ENCODE measurements at places on chromosomes 3 and 15.
A peak's percentile ranks its signal among the peaks of the same experiment; 100 is the strongest.

DNA sequence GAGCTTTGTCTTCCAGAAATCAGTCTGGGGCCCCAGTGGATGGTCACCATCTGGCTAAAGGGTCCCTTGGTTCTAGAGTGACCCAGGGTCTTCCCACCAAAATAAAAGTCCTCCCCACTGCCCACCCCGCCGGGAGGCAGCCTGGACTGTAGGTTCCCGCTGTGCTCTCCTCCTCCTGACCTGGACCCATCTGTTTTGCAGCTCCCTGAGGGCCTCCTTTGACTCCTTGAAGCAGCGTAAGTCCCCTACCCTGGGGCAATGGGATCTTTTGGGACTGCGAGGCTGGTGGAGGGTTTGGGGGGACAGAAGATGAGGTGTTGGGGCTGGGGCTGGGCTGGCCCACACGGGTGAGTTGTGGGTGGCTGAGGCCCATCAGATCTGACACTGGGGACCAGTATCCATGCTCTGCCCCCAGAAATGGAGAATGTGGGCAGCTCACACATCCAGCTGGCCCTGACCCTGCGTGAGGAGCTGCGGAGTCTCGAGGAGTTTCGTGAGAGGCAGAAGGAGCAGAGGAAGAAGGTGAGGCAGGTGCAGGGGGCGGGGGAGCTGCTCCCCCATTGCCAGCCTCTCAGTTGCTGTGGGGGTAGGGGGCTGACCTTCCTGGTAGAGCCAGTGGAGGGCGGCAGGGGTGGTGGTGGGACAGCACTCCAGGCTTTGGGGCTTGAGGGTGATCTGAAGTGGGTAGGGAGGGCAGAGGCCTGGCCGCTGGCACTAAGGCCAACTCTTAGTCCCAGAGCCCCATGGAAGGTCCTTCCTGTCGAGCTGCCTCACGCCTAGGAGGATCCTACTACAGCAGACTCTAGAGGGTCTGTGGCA, 30.4 kb downstream of the PSTPIP1 start:
- DNase-seq = no peak

GRCh38 chr15:100734586-100734985, 132.2 kb downstream of the ASB7 start:
- DNase-seq = no peak

DNA sequence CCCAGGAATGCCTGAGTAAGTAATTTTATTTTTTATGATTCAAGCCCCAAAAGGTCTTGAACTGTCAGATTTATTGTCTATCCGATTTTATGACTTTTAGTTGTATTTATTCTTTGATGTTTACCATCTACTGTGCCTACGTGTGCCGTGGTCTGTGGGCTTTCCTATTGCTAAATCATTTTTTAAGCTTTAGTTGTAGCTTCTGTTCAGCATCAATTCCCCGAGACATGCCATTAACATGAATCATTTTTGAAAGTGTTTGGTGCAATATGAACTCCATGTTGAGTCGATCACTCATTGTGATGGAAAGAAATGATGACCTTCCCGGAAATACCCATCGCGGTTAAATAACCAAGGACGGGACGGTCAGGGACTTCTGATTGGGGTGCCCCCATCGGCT, 268.7 kb upstream of the THRB start:
- no peak for DNase-seq

DNA sequence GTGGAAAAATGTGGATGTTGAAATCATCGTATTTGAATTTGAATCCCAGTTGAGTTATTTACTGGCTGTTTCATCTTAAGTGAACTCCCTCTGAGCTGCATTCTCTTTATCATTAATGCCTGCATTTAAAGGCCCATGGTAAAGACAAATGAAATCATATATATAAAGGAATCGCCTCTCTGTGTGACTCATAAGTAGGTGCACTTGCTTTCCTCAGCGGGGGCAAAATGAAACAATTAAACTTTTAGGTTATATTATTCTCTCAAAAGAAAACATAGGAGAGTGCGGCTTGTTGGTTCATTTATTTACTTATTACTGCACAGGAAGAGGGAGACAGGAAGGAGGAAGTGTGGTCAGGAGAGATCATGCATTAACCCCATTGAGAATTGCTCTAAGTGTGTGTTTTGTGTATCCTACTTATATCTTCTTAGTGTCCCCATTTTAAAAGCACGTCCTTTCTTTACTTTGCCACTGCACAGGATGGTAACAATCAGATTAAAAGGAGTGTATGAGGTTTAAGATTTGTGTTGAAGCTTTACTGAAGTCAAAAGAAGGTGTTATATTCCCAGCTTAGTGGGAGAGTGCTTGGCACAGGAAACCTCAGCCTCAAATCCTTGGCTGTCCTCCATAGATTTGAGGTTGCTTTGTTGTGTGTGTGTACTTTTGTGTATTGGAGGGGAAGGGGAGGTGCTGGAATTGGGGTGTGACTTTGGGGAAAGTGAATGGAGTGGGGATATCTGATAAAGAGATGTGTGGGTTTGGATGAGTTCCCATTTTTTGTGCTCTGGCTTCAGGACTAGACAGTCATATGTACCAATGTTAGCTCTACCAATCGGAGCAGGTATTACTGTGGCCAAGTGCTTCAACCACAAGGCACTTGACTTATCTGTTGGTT, 595.8 kb upstream of the NR2F2 start:
- no peak for DNase-seq

DNA sequence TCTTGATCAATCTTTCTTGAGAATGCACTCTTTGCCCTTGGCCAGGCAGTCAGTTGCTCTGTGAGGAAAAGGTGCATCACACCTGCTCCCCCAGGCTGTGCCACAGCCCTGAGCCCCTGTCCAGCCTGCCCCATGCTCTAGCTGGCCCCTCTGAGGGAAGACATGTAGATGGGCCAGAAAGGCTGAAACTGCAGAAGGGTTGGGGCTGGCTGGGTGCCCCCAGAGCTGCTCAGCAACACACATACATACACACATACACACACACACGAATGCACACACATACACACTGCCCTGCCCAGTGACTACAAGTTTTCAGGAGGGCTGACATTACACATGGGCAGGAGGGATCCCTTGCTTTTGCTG, 16.4 kb downstream of the TBC1D21 start:
- DNase-seq = no peak

DNA sequence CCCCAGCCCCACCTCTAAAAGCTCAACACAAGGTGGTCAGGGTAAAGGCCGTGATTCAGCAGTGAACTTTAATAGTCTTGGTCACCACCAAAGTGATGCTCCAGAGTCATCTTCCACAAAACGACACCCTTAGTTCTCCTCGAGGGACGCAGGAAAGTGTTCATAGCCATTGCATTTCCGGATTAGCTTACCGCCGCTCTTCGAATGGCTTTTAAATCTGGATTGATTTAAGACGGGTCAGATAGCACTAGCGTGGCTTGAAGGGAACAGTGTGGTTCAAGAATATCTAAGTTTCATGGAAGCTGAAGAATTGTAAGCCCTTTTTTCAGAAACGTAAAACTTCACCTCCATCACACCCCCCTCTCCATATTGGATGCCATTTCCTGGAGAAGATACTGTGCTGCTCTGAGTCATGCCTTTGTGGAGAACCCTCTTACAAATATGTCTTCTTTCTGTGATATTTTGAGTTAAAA, 829 bp downstream of the RNF7 start:
- peak; percentile 31 for DNase-seq

- DNase-seq = no peak
These were observed 2.2 kb downstream of the LRCH3 start for GRCh38 chr3:197793247-197793646.

DNA sequence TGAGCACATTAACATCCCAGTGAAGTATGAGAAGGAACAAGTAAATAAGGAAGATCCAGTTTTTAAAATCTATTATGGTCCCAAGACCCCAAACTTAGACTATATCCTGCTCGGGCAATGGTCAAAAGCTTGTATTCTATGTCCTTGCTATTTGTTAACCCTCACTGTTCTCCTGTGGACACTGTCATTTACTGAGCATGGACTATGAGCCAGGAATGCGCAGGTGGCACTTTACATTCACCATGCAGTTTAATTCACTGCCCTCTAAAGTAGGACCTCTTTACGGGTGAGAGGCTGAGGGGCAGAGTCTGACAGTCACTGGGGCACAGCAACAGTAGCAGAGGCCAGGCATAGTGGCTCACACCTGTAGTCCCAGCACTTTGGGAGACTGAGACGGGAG, 28.6 kb downstream of the SPATA12 start:
- DNase-seq = no peak

DNA sequence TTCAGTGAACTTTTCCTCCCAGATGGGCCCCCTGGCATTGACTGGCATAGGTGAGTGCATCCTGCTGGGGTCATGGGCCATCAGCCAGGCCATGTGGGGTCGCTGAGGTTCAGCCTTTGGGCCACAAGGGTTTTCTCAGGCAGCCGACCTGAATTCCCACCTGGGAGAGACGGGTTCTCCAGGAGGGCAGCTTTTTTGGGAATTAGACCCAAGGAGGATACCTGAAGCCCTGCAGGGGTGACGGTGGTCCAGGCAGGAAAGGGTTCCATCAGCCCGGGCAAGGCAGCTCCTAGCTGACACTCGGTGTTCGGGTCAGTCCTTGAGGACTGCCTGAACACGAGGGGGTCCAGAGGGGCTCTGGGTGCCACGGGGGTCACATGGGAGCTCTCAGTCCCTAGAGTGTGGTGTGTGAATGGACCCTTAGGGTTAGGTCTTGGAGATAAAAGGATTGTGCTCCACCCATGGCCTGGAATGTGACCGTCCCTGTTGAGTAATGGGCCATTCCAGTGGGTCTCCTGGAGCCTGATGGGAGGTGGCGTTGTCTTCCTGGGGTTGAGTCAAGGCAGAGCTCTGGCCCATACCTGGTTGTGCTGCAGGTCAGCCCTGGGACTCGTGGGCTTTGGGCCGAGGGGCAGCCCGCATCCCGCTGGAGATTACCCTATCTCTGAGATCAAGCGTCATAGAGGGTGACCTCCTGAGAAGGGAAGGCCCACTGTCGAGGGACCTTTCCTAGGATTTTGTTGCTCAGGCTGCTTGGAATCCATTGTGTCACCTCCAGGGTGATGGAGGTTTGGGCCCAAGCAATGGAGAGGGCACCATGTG, 192.8 kb downstream of the UBE3A start:
- DNase-seq = no peak

DNA sequence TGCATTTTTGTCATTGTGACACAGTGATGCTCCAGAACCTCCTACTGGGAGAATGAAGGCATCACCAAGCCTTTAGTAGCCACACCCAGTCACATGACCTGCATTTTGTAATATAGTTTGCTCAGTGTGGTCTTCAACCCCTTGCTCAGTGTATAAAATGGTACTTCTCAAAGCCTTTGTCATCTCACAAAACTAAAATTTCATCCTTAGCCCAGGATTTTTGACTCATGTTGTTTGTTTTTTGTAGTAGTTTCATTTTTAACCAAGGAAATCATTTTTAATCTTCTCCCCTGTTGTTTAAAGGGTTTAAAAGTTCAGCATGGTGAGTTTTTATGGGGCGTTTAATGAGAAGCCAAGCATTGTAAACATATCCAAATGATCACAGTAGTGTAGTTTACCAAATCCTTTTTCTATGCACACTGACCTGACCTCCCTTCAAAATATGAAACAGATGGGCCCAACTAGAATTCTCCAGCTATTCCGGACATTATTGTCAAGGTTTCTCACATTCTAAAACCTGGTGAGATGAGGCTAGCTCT, 123.5 kb upstream of the IL12A start:
- no peak for DNase-seq

GRCh38 chr3:30253832-30254231, 352.6 kb upstream of the TGFBR2 start:
- no peak for DNase-seq

DNA sequence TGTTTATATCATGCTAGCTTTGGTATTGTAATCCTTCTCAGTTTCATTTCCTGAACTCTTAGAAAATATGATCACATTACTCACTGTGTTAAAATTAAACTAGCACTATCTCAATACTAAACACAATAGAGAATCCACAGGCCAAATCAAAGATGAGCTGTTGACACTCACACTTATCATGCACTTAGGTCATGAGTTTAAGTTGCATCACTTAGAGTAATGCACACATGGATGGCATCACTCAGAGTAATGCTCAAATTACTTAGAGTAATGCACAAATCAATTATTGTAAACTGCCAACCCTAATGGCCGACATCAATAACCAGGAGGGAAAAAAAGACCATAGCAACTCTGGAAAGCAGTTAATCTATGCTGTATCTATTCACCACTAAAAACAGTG, 40.0 kb upstream of the MCF2L2 start:
- no peak for DNase-seq

- DNase-seq = no peak
These were observed 50.7 kb upstream of the SEC61A1 start for GRCh38 chr3:128001576-128001975.

DNA sequence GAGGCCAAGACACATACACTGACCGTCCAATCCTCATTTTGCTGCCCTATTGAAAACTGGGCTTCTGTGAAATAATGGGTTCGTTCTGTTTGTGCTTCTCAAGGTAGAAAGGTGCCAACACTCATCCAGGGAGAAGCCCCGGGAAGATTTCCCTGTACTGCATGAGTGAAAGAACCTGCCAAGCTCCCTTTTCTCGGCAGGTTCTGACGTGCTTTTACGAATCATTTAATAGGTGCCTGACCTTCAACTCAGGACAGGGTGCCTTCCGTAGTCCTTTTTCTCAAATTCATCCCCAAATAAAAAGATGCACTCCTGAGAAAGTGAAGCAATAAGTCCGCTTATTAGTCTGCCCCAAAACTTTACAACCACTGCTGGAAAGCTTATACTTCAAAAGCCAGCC, 64.2 kb downstream of the B3GNT5 start:
- no peak for DNase-seq

- no peak for DNase-seq
These were observed 546.2 kb downstream of the MECOM start for GRCh38 chr3:169117264-169117663.

GRCh38 chr15:91127236-91127955, 27.3 kb downstream of the SV2B start:
- DNase-seq = no peak

DNA sequence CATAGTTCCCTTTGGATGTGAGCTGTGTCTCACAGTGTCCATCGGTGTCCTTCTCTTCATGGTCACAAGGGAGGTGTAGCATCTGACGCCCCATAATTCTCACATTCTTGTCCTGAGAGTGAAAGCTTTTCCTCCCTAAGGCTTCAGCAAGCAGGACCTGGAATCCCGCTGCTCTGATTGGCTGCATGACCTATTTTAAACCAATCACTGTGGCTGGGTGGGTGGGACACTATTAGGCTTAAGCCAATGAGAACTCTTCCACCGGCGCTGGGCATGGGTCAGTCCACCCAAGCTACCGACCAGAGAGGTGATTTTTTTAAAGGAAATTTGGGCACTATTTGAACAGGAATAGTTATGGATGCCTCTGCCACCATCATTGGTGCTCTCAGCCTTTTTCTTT, 385.9 kb downstream of the MFSD1 start:
- no peak for DNase-seq

- DNase-seq = no peak
These were observed 26.5 kb downstream of the GOLGA6A start for GRCh38 chr15:74055804-74056203.

DNA sequence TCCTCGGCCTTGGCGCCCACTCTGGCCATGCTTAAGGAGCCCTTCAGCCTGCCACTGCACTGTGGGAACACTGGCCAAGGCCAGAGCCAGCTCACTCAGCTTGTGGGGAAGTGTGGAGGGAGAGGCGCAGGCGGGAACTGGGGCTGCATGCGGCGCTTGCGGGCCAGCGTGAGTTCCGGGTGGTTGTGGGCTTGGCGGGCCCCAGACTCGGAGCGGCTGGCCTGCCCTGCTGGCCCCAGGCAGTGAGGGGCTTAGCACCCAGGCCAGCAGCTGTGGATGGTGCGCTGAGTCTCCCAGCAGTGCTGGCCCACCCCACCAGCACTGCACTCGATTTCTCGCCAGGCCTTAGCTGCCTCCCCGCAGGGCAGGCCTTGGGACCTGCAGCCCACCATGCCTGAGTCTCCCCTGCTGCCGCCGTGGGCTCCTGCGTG, 13.1 kb upstream of the UBP1 start:
- no peak for DNase-seq

- no peak for DNase-seq
These were observed 567.3 kb upstream of the LMCD1 start for GRCh38 chr3:7934362-7934761.

Measured in COLO829 (cell line).